ENCODE measurements at places on chromosomes 12 and 14. TPM values are rescaled to one million over a fixed set of nuclear protein-coding genes. Genes with fewer than 3 reads are reported as not detected.

AQP2 gene
- total RNA-seq, result not detected

SLC7A8 gene
- 0.89 TPM for total RNA-seq

CLSTN3 gene
- total RNA-seq, result 37.9 TPM

NRXN3 gene
- not detected for total RNA-seq

DNA sequence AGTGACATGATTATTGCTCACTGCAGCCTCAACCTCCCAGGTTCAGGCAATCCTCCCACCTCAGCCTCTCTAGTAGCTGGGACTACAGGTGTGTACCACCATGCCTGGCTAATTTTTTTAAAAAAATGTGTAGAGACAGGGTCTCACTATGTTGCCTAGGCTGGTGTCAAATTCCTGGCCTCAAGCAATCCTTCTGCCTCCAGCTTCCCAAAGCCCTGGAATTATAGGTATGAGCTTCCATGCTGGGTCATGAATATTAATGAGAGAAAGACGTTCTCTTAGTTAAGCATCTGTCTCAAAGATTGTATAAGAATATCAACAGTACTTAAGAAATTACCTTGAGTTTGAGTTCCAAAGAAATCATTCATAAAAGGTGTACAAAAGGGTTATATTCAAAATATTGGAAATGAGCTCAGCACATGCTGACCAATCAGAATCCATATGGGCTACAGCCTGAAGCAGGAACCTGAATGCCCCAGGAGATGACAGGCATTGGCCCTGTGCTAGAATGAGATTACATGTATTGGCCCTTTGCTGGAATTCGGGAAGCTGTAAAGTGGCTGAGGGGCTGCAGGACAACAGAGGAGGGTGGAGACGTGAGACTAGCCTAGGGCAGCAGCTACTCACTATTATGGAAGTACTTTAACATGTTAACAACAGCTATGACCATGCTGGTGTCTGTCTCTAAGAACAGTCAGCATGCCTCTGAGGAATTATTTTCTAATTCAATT, 157.0 kb upstream of the CPNE8 start:
- no peak for DNase-seq

DNA sequence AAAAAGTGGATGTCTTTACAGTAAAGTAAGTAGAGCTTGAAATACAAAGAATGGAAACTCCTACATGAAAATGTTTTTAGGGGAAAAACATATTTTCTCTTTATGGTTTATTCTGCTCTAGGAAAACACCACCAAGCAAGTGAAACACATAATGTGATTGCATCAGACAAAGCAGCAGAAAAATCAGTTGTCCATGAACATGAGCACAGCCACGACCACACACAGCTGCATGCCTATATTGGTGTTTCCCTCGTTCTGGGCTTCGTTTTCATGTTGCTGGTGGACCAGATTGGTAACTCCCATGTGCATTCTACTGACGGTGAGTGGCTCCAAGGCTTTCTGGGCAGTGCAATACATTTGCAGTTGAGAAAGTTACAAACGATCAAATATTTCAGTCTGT, 42.6 kb upstream of the PLEKHD1 start:
- no peak for DNase-seq

- no peak for DNase-seq
These were observed 53.9 kb downstream of the ISCA2 start for GRCh38 chr14:74547331-74547927.

GRCh38 chr12:93698307-93699092, 21.3 kb downstream of the CRADD start:
- no peak for DNase-seq

GRCh38 chr12:30898846-30899245, 27.7 kb upstream of the TSPAN11 start:
- DNase-seq, result no peak

GRCh38 chr14:64654246-64654900, 49.9 kb upstream of the PLEKHG3 start:
- DNase-seq, result no peak

DNA sequence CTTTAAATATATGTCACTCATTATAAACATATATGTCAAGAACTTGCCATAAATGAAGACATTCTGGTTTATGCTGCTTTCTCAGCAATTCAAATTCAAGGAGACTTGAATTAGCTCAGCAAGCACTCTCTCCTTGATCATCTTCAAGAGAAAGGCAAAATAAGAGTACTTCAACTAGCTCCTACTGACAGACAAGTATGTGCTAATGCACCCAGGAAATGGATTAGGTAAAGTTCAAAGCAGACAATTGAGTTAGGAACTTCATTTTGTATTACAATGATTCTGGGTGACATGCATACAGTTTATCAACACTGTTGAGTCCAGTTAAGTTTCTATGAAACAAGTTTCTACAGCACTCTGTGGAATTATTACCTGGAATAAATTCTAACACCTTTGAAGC, 455.9 kb upstream of the USP15 start:
- DNase-seq, result no peak

DNA sequence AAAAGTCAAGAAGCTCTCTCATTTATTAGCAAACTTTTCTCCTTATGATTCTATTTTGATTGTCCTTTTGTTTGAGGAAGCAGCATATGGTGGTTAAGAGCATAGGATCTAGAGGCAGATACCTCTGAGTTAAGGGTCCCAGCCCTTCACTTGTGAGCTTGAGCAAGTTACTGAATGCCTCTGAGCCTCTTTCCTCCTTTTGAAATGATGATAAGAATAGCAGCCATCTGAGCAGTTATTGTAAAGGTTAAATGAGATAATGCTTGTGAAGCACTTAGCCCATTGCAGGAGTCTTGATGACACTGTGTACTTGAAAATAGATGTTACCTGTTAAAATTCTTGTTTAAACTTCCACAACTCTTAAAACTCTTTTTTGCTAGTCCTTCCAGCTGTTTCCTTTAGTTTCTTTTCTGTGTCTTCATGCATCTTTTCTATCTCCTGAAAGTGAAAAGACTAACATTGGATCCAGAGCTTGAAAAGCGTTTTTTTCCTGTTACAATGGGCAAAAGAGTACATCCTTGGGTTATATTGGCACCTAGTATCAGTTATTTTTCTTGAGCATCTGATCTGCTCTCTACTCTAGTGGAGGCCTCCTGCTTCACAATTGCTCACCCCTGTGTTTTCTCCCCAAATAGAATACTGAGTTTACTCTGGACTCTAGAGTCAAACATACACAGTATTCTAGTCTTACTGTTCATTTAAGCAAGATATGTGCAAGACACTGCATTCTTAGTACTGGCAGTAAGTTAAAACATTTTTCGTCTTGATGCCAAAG, 3.1 kb downstream of the HIF1A start:
- DNase-seq, result no peak
